Substantia nigra (tissue), 51 donors: ENCODE measurements at places on chromosomes 3 and 15.

GRCh38 chr3:66949898-66950297 lies 48.2 kb upstream of the KBTBD8 start:
- no peak for DNase-seq

DNA sequence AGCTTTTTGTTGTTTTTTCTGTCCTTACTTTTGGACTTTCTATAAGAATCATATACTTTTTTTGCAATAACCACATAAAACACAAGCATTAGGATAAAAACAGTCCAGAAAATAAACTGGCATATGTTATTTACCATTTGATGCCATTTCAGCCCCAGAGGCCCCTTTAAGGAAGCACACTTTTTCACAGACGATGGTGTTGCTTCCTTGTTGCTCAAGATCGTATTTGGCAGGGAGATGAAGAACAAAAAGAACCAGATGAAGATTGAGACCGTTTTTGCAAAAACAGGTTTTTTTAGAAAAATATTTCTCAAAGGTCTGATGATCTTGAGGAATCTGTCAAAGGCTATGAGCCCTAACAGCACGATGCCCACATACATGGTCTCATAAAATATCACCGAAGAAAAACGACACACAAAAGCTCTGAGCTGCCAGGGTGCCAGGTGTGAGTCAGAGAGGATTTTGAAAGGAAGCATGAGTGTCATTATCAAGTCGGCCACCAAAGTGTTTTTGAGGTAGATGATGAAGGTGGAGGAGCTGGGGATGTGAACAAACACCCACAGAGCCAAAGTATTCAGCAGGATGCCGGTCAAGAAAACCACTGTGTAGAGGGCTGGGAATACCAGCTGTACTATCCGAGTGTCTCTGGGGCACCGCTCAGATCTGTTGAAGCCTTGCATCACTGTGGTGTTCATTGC lies 902 bp downstream of the P2RY13 start:
- no peak for DNase-seq

DNA sequence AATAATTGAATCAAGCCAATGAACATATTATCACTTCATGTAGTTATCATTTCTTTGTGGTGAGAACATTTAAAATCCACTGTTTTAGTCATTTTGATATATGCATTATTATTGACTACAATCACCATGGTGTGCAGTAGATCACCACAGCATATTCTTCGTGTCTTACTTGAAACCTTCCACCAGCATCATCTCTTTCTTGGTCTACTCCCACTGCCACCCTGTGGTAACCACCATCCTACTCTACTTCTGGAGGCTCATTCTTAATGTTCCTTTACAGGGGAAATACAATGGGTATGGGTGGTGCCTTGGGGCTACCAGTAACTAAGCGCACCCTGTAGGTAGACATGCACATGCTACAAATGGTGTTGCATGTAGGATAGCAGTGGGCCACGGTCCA lies 25.4 kb downstream of the PXK start:
- DNase-seq: no peak

DNA sequence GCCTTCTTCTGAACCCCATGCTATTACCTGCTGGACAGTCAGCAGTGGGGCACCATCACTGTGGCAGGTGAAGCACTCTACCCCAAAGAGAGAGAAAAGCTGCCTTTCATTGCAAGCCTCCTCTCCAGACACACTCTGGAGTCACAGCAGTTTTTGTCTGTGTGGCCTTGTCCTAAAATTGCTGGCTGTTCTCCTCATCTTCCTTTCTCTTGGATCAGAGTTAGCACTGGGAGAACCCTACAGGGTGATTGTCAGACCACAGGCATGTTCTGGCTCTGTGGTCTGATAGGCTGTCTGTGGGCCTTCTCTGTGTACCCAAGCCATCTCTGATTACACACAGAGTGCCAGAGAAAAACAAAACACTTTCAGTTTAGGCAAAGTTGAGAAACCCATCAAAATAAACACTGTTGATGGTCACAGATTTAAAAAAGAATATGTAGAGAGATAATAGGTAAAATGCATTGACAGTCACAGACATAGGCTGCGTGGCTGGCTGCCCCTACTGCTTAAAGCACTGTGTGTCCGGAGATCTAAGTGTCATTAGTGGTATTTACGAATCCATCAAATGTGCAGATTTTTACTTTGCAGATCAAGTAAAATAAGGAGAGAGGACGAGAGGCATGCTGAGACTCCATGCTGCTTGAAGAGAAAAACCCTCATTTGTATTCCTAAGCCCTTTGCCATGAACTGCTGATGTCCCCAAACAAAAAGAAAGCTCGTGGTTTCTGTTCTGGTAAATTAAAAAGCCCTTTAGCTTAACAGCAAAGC lies 689.9 kb downstream of the TUSC7 start:
- DNase-seq: peak; percentile 4

GRCh38 chr3:110178965-110179364 lies 841.6 kb upstream of the DPPA4 start:
- DNase-seq: no peak
